Type B pancreatic cell (in vitro differentiated cells): ENCODE measurements at places on chromosomes 6 and 20.

DNA sequence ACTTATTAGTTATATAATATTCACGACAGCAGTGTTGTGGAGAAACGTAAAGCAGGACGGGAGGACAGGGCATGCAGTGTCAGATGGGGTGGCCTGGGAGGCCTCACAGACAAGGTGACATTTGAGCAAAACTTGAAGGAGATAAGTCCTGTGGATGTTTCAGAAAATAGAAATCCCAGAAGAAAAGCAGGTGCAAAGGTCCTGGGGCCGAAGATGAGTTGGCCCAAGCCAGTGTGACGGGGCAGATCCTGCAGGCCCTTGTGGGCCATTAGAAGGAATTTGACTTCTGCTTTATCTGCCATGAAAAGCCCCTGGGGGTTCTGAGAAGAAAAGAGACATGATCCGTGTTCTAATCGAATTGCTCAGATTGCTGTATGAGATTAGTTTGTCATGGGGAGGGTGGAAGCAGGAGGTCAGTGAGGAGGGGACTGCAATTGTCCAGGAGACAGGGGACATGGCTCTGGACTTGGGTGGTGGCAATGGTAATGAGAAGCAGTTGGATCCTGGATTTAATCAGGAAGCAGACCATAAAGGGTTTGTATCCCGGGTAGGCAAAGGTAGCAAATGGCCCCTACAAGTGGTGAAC, 437.4 kb upstream of the SULF2 start:
- DNase-seq = no peak
- H3K27me3 ChIP-seq = peaks cover 7% of the 10 kb centered on the region
- no peak overlapping the region for H3K27ac ChIP-seq
- H3K4me1 ChIP-seq = peaks cover 17% of the 10 kb centered on the region

- no peak for DNase-seq
- H3K27me3 ChIP-seq = no peaks in the 10 kb centered on the region
- peak overlapping the region; percentile 65 for H3K27ac ChIP-seq
- H3K4me3 ChIP-seq = no peak overlapping the region
- peaks cover 41% of the 10 kb centered on the region for H3K36me3 ChIP-seq
Measured at GRCh38 chr6:36479256-36479655, 36.5 kb downstream of the KCTD20 start.

DNA sequence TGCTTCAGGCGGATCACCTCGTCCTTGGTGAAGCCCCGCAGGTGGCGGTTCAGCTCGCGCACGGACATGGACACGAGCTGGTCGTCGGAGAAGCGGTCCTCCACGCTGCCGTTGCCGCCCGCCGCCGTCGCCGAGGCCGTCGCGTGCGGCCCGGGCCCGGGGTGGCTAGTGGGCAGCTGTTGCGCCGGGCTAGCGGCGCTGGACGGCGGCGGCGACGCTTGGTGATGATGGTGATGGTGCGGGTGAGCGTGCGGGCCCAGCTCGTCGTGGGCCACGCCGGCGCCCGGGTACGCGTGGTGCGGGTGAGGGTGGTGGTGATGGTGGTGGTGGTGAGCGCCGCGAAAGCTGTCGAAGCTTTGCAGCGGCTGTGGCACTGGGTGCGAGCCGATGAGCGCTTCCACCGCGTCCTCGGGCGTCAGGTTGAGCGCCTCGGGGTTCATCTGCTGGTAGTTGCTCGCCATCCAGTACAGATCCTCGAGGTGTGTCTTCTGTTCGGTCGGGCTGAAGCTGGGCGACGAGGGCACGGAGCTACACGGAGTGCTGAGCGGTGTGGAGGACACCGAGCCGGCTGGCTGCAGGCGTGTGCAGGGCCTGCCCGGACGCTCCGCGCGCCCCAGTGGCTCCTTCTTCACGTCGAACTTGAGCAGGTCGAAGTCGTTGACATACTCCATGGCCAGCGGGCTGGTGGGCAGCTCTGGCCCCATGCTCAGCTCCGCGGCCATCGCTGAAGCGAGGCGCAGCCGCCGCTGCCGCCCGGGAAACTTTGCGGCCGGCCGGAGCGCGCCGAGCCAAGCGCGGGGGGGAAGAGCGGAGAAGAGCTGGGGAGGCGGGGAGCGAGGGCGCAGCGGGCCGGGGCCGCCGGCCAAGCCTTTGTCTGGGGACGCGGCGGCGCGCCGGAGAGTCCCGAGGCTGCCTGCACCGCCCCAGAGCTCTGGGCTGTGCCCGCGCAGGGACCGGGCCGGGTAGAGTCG, 622 bp downstream of the MAFB start:
- peaks cover 38% of the 10 kb centered on the region for H3K36me3 ChIP-seq
- DNase-seq = no peak
- peak overlapping the region; percentile 96 for H3K4me3 ChIP-seq
- peaks cover 82% of the 10 kb centered on the region for H3K27me3 ChIP-seq

GRCh38 chr6:52537001-52537753, 39.7 kb downstream of the TRAM2 start:
- H3K36me3 ChIP-seq = peaks cover 11% of the 10 kb centered on the region
- H3K27ac ChIP-seq = no peak overlapping the region

GRCh38 chr6:103672169-103672568, 1187.5 kb downstream of the HACE1 start:
- H3K27ac ChIP-seq = no peak overlapping the region
- DNase-seq = no peak
- no peaks in the 10 kb centered on the region for H3K4me1 ChIP-seq
- no peak overlapping the region for H3K4me3 ChIP-seq
- no peaks in the 10 kb centered on the region for H3K27me3 ChIP-seq

DNA sequence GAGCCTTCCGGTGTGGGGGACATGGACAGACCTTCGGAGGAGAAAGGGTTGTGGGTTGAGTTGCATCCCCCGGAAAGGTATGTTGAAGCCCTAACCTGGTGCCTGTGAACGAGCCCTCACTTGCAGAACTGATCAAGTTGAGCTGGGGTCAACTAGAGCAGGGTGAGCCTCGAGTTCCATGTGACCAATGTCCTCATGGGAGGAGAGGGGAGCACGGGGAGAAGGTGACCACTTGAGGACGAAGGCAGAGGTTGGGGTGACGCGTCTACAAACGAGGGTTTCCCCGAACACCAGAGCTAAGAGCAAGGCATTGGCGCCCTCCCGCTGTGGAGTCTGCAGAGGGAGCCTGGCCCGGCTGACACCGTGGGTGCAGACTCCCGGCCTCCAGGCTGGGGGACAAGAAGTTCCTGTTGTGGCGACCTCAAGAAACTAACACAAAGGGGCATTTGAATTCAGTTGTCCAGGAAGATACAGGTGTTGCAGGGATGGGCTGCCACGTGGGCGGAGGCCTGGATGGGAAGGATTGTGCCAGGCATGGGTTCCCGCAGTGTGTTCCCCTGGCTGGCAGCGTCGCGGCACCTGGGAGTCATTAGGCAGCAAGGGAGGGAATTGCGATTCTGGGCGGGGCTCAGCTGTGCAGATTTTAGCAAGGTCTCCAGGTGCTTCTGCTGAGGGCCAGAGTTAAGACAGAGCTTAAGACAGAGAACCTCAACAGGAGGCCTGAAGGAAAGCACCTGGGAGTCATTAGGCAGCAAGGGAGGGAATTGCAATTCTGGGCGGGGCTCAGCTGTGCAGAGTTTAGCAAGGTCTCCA, 20.4 kb upstream of the UNC93A start:
- peaks cover 65% of the 10 kb centered on the region for H3K4me1 ChIP-seq
- peak overlapping the region; percentile 17 for H3K4me3 ChIP-seq
- no peaks in the 10 kb centered on the region for H3K36me3 ChIP-seq
- H3K27me3 ChIP-seq = peaks cover 4% of the 10 kb centered on the region
- H3K27ac ChIP-seq = peak overlapping the region; percentile 61

- no peak overlapping the region for H3K27ac ChIP-seq
- peaks cover 4% of the 10 kb centered on the region for H3K4me1 ChIP-seq
- H3K27me3 ChIP-seq = no peaks in the 10 kb centered on the region
- no peak for DNase-seq
Measured at GRCh38 chr6:16414205-16414604, 175.8 kb downstream of the GMPR start.

DNA sequence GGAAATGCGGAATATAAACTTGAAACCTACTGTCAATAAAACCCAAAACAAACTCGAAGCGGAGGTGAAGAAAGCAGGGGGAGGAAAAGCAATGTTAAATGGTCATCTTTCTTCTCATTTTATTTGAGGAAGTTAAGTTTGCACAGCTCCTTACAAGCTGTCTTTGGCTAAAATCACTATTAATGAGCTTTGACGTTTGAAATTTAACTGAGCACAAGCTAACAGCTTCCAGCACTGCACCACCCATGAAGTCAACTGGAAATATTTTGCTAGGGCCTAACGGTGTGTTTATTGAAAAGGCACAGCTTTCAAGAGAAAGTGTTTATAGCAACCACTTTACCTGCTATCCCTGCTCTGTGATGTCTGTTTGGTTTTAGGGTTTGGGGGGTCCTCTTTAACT, 103.8 kb downstream of the PKHD1 start:
- H3K27ac ChIP-seq = peak overlapping the region; percentile 6
- H3K27me3 ChIP-seq = no peaks in the 10 kb centered on the region
- H3K36me3 ChIP-seq = no peaks in the 10 kb centered on the region
- H3K4me1 ChIP-seq = peaks cover 15% of the 10 kb centered on the region

DNA sequence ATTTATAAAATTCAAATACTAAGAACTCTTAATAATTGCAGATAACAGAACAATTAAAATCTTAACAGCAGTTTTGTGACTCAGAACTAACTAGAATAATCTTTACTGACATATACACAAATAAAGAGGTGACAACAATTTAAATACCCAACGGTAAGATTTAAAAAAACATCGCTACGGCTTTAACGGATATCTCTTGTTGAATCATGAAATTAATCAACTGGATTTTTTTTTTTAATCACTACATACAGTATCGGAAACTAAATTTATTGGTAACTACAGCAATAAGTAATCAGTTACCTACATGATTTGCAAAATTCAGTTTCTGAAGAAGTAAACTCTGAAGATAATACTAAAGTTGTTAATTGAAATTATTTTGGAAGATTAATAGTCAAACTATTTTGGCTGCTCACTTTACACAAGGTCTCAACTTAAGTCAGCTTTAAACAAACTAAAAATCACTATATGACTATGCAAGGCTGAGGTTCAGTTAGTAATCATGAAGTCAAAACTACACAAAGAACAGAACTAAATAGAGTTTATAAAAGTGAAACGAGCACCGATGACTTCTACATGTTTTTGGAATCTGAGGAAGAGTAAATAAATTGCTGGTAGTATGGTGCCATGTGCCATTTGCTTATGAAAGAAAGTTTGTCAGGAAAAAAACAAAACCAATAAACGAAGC, 128.8 kb downstream of the HUS1B start:
- no peak overlapping the region for H3K4me3 ChIP-seq
- H3K27me3 ChIP-seq = no peaks in the 10 kb centered on the region
- no peaks in the 10 kb centered on the region for H3K4me1 ChIP-seq
- DNase-seq = no peak
- H3K27ac ChIP-seq = no peak overlapping the region

DNA sequence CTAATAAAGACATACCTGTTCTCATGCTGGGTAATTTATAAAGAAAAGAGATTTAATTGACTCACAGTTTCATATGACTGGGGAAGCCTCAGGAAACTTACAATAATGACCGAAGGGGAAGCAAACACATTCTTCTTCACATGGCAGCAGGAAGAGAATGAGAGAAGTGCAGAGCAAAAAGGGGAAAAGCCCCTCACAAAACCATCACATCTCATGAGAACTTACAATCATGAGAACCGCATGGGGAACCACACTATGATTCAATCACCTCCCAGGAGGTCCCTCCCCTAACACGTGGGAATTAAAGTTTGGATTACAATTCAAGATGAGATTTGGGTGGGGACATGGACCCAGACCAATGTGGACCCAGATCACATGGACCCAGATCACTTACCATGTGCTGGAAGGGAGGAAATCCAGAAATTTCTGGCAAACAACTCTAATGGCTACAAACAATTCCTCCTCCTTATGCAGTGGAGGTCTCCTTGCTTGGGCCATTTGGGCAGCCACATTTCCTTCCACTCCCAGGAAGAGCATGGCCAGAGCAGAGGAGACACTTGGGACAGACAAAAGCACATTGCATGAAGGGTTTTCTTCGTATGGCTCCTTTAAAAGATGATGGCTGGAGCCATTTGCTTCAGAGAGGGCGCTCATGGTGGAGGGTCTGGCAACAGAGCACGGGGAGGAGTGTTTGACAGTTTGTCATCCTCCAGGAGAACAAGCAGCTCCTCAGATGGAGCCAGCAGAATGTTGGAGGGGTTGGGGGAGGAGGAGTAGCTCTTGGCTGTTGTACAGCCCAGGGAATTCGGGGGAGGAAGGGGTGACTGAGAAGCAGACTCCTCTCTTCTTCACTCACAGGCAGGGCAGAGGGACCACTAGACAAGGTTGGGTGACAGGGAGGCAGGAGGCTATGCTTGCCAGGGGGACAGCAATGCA, 30.4 kb downstream of the SERPINB9 start:
- peaks cover 22% of the 10 kb centered on the region for H3K27me3 ChIP-seq
- H3K4me3 ChIP-seq = no peak overlapping the region
- no peaks in the 10 kb centered on the region for H3K36me3 ChIP-seq
- H3K27ac ChIP-seq = no peak overlapping the region
- peaks cover 14% of the 10 kb centered on the region for H3K4me1 ChIP-seq
- peak; percentile 43 for DNase-seq

DNA sequence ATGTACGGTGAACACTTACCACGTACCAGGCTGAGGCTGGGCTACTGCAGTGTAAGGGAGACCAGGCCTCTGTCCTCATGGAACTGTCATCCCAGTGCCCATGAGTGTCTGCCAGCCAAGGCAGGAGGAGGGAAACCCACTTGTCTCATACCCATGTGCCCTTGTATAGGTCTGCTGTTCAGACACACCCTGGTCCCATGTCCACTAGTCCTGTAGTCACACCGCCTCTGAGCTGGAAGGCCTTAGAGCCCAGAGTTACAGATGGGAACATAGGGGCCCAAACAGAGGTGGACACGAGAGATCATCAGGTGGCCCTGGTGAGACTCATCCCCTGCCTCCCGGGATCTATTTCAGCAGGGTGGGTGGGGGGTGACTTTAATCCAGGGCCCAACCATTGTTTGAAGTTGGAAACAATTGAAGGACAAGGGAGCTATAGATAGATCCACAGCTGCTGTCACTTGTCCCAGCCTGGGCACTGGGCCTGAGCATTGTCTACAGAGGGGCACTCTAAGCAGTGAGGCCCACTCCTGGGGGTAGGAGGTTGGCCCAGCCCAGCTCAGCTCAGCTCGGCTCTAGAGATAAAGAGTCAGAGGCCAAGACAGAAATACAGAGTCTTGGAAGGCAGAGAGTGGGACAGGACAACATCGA, 14.6 kb downstream of the MYH7B start:
- DNase-seq = no peak
- H3K27ac ChIP-seq = no peak overlapping the region
- no peaks in the 10 kb centered on the region for H3K4me1 ChIP-seq
- no peaks in the 10 kb centered on the region for H3K27me3 ChIP-seq
